ENCODE measurements at places on chromosomes 3 and 15.

DNA sequence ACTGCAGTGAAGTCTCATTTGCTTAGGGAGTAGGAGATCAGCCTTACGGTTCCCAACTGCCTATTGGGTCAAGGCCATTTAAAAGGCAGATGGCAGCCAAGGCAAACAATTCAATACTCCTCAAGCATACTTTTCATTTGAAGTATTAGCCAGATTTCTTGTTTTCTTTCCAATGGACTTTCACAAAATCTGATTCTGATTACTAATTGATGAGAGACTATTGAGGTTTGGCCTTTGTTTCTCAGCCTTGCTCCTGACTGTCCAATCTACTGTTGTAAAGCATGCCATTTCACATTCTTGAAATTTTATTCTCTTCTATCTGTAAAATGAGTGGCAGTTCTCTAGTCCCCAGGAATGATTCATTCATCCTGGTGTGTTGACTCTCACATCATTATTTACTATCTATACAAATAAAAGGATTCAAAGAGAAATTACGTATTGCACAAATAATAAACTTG is 166.2 kb upstream of the TGFBR2 start:
- DNase-seq, result no peak

GRCh38 chr3:23592961-23593931 is 212.5 kb upstream of the UBE2E1 start:
- no peak for DNase-seq

DNA sequence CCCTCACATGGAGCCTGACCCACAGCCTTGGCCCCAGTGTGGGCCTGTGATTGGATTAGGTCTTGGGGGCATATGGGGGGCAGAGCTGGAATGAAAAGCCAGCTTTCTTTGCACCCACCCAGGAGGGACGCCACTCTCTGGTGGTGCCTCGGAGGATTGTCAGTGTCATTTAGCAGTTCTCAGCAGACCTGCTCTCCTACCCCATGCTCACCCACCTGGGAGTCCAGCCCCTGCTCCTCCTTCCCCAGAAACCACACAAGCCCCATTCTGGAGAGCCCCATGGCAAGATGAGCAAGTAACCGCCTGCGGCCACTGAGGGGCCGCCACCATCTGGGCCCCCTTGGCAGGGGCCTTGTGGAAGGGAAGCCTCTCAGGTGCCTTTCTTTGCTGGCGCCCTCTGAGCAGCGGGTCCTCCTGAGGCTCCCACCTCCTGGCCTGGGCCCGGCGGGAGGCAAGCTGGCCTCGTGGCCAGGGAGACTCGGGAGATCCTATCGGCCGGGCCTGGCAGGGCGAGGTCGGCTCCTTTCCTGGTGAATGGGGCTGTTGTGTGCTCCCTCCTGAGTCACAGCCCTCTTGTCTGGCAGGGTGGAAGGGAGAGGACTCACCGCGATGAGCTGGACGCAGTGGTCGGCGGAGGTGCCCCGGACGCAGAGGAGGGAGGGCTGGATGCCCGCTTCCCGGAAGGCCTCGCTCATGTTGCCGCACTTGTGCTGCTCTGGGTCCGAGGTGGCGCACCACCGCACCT is 2.3 kb downstream of the MELTF start:
- DNase-seq, result peak; percentile 36

- peak; percentile 52 for DNase-seq
These were observed 1.6 kb downstream of the SPRED1 start for GRCh38 chr15:38254051-38254883.

GRCh38 chr3:150236316-150237082 is 171.6 kb upstream of the TSC22D2 start:
- no peak for DNase-seq

DNA sequence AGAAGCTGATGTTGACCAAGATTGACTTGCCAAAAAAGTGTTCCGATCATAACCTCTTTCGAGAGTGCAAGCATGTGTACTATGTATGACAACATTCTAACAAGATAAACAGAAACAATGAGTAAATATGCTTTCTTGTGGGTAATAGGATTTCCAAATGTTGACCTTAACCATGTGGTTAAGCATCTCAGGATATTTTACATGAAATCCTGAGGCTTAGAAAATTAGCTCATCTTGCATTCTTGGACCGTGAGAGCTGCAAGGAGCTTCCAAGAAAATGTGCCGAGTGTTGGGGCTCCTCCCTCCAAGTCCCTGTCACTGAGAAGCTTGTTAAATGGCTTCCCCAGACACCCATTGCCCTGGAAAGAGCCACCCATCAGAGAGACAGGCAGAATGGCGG is 50.1 kb downstream of the C3orf20 start:
- DNase-seq, result no peak

DNA sequence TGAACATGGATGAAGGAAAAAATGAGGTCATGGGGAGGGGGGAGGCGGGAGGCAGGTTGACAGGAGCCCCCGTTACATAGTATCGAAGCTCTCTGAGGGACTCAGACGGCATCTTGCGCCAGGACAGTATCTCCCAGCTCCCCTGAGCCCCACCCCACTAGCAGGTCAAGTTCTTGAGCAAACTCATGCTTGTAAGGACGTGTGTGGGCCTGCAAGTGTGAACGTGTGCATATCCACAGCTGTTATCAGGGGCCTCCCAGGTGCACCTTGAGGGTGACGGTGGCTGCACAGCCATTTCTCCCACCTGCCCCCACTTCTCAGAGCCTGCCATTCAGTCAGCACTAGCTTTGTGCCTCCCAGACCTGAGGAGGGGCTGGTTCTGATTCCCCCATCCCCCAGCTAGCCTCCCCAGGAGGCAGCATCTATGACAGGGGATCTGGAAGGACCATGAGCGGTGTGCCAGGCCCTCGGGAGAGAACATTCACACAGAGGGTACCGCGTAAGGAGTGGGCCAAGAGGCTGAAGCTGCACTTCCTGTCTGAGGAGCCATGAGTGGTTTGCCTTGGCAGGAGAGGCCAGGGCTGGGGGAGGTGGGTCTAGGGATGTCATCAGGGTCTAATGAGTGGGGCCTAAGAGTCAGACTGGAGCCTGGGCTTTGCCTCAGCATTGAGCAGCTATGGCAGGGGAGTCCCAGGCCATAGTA is 2.9 kb downstream of the SEMA3F start:
- DNase-seq, result no peak

GRCh38 chr15:42354824-42355223 is 4.5 kb upstream of the CAPN3 start:
- DNase-seq, result no peak

DNA sequence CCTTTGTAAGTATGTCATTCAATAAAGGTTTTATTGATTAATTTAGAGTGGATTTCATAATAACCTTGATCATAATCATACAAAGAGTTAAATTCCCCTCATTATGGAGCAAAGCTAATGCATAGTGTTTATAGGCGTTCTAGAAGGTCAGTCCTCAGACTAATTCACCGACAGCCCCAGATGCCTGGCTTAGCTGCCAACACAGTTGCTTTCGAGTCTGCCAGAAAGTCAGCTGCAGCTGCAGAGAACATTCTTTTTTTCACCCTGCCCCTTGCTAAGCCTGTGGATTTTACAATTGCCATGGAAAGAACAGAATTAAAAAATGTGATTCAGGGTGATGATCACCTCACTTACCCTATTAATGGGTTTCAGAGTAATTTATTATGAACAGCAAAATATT is 21.2 kb downstream of the CADM2 start:
- no peak for DNase-seq

DNA sequence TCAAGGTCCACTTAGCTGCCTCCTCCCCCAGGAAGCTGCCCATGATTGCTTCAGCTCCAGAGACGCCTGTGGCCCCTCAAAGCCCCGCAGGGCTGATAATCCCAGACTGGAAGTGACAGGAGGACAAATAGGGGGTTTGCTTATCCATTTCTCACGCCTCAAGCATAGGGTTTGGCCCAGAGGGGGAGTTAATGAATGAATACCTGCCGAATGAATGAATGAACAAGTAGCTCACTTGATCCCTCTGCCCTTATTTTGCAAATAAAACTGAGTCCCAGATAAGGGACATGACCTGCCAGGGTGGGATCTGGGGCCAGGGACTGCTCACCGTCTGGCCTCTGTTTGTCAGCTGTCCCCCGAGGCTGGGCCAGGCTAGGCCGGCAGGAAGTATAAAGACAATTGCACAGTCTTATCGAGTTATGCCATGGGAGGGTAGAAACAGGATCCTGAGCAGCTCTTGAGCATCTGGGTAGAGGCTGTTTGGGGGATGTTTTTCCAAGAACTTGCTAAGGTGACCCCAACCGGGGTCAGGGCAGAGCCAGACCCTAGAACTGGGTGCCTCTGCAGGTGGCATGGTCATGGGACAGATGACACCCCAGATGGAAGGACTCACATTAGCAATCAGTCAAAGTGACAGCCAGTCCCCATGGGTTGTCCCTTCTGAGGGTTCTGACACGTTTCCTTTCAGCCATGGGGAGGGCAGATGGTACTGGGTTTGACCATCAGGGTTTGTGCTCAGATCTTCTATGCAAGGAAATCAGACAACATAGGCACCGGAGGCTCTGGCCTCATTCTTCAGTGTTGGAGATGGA is 45.0 kb downstream of the IQSEC1 start:
- DNase-seq, result no peak

DNA sequence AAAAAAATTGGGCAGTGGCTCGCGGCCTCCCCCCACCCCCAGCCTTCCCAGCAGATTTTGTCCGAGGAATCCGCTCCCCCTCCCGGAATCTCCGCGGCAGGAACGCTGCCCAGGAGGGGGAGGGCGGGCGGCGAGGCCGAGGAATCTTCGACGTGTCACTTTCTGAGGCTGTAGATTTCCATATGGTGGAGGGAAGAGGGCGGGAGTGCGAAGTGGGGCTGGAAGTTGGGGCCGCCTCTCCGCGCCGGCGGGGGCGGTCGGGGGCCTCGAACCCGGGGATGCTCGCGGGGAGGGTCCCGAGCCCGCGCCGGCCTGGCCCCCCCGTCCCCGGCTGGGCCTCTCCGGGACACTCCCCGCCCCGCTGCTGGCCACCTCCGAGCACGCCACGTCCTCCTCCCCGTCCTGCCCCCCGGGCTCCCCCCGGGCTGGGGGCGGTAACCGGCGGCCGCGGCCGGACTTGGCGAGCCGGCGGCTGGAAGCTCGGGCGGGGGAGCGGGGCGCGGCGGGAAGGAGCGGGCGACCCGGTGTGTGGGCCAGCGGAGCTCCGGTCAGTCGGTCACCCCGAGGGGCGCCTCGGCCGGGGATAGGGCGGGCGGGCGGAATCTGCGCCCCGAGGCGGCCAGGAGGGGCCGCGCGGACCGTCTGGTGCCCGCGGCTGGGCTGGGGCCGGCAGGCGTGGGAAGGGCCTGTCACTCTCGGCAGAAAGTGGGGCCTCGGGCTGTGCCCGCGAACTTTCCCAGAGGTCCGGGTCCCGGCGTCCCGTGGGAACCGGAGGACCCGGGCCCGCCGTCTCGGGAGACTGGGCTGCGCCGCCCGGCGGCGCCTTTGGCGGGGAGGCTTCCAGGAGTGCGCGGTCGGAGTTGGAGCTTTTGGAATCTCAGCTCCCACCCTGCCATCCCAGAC is 951 bp downstream of the FNDC3B start:
- peak; percentile 80 for DNase-seq

DNA sequence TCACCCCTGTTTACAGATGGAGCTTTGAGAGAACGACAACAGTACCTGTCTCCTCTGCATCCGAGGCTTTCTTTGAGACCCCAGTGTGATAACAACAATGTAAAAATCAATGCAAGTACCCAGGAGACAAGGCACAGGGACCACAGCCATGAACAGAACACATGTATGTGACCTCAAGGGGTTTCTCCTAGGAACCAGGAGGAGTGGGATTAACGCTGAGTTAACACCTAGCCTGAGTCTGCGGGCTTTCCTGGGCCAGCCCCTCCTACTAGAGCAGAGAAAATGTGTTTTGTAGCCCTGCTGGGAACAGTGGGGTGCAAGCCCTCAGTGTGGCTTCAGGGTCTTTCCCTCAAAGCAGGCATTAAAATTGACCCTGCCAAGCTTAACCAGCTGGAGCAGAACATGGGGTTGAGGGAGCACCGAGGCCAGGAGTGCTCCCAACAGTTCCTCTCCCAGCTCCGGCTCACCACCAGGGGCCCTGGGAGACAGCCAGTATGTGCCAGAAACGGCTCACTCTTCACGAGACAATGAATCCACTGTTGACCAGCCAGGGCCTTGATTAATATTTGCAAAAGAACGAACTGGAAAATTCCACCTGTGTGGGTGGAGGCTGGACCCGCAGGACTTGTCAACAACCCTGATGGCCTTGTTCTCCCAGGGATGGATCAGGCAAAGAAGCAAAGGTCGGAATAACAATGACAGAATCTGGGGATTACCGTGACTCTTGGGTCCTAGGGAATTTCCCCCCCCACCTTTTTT is 3.6 kb downstream of the CHDH start:
- DNase-seq, result no peak

- no peak for DNase-seq
These were observed 476.0 kb downstream of the OCA2 start for GRCh38 chr15:27623149-27623548.

DNA sequence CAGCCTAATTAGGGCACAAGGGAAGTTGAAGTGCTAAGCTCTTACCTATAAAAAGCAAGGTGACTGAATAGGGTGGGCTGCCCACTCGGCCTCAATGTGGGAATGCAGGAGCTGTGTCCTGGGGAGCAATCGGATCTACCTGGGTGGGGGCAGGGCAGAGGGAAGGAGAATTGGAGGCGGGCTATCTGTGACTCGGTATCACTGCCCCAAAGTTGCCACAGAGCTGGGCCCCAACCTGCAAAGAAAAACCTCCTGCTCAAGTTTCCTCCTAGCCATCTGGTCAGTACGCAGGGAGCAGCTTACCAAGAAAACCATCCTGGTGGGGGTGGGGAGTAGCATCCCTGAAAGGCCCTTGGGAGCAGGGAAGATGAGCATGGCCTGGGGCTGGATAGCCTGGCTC is 10.7 kb downstream of the CIB2 start:
- peak; percentile 8 for DNase-seq

GRCh38 chr3:50583897-50584296 is 14.6 kb downstream of the HEMK1 start:
- DNase-seq, result no peak

GRCh38 chr3:67719333-67719732 is 64.9 kb upstream of the SUCLG2 start:
- no peak for DNase-seq

- peak; percentile 76 for DNase-seq
These were observed 14.2 kb downstream of the SV2B start for GRCh38 chr15:91114301-91114700.

DNA sequence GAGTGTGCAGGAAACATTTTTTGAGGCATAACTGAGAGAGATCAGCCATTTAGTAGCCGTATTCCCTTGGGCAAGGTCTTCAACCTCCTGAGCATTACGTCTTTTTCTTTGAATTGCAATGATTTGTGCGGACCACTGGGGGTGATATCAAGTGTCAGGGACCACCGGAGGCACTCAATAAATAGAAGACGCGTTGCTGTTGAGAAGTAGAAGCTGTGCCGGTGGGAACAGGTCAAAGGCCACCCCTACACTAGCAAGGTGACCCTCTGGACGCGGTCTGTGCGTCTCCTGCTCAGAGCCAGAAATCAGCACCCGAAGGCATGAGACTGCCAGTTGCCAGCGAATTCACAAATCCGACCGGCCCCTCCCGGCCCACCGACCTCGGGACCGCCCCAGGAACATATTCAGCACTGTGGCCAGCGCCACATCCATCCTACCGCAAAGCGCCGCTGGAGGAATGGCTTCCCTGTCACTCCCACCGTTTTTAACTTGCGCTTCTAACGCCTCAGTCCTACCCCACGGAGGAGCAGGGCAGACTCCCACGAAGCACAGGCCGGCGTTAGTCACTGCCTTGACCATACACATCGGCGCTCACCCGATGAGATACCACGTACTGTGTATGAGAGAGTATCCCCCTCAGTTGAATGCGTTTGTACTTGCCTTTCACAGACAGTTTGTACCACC is 1.4 kb upstream of the GHSR start:
- DNase-seq, result peak; percentile 30

- DNase-seq, result no peak
These were observed 265.4 kb downstream of the FAM43A start for GRCh38 chr3:194950906-194951628.

Measured in D341Med (cell line).